Aorta (tissue), 5 donors: ENCODE measurements at places on chromosomes 2 and 18. TPM values are rescaled to one million over a fixed set of nuclear protein-coding genes. Genes with fewer than 3 reads are reported as not detected.

DNA sequence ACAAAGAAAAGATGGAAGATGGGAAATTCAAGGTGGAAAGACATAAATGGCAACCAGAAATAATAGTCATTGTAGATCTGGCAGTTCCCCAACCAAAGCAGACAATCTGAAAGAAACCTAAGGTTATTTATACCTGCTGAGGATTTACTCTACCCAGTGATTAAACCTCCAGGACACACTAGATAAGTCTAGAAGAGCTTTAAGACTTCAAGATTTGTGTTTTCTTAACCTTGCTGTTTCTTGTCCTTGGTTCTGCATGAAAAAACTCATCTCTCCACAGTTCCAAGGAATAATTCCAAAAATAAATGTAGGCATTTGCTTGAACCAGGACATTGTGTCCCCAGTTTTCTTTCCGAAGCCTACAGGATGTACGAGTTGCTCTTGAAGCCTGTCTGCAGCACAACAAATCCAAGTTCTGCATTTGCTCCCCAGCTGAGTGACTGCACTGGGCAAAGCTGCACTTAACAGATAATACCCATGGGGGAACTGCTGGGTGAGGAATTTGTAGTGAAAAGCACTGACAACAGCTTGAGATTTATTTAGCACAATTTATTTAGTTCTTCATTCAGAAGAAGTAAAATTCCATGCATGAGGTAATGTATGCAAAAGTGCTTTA, 19.8 kb downstream of the DTNA start:
- no peak overlapping the region for H3K4me3 ChIP-seq
- no peaks in the 10 kb centered on the region for H3K27me3 ChIP-seq
- H3K36me3 ChIP-seq = no peaks in the 10 kb centered on the region
- no peak for DNase-seq

DNA sequence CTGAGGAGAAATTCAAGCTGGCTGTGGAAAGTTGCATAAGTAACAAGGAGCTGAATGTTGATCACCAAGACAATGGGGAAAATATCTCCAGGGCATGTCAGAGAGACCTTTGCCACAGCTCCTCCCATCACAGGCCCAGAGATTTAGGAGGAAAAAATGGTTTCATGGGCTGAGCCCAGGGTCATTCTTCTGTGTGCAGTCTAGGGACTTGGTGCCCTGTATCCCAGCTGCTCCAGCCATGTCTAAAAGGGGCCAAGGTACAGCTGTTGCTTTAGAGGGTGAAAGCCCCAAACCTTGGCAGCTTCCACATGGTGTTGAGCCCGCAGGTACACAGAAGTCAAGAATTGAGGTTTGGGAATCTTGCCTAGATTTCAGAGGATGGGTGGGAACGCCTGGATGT, 439.8 kb upstream of the HNRNPA3 start:
- no peak overlapping the region for H3K4me3 ChIP-seq
- no peak for DNase-seq
- H3K27me3 ChIP-seq = no peaks in the 10 kb centered on the region
- H3K27ac ChIP-seq = no peak overlapping the region

Gene ASB18
- not detected for total RNA-seq

Gene CCDC74B
- total RNA-seq = 2.6 TPM
